ENCODE measurements at places on chromosomes 7 and 10. TPM values are rescaled to one million over a fixed set of nuclear protein-coding genes. Genes with fewer than 3 reads are reported as not detected.

The KLF14 gene
- 0.09 TPM for total RNA-seq

GRCh38 chr10:3478153-3478552, 305.6 kb upstream of the PITRM1 start:
- no peak for DNase-seq

DNA sequence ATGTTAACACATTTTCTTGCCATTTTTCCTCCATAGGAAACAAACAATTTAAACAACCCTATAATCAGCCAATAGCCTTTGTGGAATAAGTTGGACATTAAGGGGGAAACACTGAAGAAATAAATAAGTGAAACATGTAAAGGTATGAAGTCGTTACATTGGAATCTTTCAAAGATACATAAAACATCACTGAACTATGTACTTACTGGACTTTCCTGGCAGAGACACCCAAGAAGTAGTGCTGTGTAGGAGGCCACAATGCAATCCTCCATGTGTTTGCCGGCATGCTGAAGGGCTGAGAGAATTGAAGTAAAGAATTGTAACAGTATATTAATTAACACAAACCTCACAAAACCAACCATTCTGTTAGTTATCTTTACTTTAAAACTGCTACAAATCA, 76.5 kb upstream of the GRID1 start:
- DNase-seq: no peak

The TRIM50 gene
- not detected for total RNA-seq

The LIPJ gene
- not detected for total RNA-seq

DNA sequence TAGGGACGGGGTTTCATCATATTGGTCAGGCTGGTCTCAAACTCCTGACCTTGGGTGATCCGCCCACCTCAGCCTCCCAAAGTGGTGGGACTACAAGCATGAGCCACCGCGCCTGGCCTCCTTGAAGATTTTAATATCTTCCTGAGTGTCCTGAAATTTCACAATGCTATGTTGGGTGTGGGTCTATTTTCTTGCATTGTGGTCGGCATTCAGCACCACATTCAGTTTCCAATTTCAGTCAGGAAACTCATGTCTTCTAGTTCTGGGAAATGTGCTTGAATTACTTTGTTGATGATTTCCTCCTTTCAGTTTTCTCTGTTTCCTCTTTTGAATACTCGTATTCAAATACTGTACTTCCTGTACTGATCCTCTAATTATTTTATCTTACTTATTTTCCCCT, 49.3 kb upstream of the IL6 start:
- no peak for DNase-seq

GRCh38 chr7:114218283-114218682, 196.3 kb upstream of the FOXP2 start:
- no peak for DNase-seq
